ENCODE measurements at places on chromosomes 5 and 9.

DNA sequence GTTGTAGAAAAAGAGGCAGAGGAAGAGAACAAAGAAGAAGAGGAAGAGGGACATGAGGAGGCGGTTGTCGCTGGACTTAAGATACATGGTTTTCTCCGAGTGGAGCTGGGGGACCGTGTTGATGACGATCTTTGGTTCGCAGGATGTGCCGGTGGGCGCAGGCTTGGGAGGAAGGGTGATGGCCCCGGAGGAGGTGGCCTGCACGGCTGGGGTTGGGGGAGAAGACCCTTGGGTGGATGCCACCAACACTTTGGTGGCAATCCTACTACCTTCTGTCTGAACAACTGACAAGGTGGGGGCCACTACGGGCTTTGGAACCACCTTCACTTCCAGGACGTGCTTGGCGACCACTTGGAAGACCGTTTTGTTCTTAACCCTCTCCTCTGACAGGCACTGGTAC lies 60.7 kb downstream of the SECISBP2 start:
- no peak for DNase-seq

GRCh38 chr5:142289708-142290576 lies 34.9 kb downstream of the SPRY4 start:
- no peak for DNase-seq

DNA sequence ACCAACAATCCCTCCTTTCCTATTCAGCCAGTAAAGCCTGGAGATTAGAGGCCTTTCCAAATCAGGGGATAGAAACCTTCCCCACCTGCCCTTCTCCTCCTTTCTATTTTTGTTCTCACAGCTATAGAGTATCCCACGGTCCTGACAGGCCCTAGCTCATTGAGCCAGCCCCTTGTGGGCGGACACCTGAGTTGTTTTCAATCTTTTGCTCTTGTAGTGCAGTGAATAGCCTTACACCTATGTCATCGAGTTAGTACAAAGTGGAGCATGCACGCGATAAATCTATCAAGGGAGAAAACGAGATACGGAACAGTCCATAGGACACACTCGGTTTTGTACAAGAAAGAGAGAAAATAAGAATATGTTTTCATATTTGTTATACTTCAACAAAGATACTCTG lies 77.2 kb downstream of the TSPAN17 start:
- DNase-seq, result peak; percentile 25

- DNase-seq, result no peak
Measured at GRCh38 chr5:136810261-136810801, 445.0 kb upstream of the TRPC7 start.

DNA sequence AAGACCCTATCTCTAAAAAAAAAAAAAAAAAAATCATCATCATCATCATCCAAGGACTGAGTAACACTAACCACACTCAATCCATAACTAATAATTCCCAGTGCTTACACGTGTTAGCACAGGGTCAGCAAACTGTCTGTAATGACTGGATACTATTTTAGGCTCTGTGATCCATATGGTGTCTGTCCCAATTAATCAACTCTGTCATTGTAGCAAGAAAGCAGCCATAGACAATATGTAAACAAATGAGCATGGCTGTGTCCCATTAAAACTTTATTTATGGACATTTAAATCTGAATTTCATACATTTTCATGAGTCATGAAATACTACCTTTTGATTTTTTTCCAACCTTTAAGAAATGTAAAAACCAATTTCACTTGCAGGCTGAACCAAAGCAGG lies 148.4 kb downstream of the SIL1 start:
- DNase-seq, result no peak

DNA sequence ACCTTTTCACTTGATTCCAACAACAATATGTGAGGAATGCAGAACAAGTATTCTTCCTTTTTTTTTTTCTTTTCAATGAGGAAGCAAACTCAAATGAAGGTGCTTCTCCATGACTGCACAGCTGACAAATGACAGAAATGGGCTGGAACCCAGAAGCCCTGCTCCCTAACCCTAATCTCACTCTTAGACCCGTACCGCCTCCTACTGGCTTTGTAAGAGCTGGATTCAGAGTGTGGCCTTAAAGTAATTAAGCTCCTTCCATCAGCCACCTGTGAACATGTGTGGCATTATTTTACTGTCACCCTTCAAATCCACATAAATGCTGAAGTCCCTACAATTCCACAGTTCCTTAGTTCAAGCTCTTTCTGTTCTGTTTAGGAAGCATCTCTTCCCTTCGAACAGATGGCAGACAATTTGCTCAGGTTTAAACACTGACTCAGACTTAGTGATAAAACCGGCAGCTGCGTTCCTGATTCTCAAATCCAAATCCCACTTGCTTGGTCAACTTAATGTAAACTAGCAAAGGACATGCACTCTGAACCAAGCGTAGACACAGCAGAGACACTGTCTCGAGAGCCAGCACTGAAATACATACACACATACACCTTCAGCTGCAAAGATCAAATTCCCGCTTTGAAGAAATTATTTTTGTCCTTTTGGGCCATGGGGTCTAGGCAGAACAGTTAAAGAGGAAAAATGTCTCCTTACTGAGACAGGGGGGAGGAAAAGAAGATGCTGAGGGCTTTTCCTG lies 316.7 kb upstream of the TLE4 start:
- DNase-seq, result peak; percentile 51
